ENCODE measurements at places on chromosomes 3 and 15.

DNA sequence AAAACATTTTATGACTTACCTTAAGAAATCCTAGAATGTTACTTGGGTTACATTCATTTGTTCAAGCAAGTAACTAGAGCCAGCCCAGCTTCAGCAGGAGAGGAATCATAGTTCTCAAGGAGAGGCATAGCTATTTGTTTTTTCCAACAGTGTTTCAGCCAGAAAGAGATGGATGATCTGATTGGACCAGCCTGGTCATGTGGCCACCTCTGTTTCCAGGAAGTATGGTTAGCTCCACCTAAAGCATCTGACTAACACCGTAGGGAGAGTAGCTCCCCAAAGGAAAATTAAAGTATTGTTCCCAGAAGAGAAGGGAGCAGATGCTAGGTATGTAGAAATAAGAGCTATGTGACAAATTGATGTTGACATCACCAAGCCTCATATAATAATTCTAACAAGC, 417.1 kb downstream of the TAFA4 start:
- DNase-seq = no peak

DNA sequence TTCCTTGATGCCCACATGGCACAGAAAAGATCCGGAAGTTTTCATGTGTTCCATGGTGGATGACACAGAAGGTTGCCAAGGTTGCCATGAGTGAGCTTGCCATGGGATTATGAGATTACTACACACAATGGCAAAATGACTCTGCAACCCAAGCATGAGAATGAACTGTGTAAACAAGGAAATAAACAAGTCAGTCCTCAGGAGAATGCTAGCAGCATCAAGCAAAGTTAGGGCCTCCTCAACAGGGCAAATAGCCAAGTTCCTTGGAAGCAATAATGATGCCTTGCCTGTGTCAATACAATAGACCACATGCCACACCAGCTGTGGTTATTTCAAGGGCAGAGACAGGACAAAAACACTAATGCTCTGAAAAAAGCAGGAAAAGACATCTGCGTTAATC, 41.8 kb downstream of the AQR start:
- DNase-seq = no peak

DNA sequence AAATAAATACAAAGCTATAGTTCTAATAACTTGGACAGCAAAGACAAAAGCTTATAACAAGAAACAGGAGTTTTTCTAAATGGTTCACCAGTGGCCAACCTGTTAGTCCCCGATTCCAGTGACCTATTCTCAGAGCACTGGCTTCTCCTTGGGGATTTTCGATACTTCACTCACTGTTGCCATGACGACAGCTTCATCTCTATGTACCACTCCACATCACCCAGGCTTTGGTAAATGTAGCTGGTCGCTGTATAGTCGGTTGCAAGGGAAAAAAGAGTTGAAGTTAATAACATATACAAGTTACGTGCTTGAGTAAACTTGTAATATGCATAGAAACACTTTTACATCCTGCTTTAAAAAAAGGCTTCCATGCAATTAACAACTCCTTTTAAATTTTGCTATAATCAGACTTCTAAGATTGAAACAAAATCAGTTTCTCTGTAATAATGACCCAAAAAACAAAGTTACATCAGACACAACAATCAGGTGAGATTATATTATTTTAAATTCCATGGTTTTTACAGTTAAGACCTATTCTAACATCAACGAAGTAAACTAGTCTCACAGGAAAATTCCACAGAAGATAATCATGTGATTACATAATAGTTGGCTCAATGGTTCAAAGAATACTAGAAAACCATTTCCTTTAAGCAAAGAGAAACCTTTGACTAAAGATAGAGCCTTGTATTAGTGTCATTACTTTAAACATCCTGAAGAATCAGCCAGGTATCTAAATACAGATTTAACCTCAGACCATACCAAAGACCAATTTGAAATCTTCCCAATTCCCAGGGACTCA, 2.9 kb downstream of the CCNL1 start:
- DNase-seq = no peak

DNA sequence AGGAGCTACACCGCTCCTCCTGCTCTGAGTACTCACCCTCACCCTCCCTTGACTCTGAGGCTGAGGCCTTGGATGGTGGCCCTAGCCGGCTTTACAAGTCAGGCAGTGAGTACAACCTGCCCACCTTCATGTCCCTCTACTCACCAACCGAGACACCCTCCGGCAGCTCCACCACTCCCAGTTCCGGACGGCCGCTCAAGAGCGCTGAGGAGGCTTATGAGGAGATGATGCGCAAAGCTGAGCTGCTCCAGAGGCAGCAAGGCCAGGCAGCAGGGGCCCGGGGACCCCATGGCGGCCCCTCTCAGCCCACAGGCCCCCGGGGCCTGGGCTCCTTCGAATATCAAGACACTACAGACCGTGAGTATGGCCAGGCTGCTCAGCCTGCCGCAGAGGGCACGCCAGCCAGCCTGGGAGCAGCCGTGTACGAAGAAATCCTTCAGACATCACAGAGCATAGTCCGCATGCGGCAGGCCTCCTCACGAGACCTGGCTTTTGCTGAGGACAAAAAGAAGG, 21.2 kb upstream of the APEH start:
- DNase-seq = no peak

- no peak for DNase-seq
Measured at GRCh38 chr15:47802216-47802615, 84.9 kb downstream of the SEMA6D start.

DNA sequence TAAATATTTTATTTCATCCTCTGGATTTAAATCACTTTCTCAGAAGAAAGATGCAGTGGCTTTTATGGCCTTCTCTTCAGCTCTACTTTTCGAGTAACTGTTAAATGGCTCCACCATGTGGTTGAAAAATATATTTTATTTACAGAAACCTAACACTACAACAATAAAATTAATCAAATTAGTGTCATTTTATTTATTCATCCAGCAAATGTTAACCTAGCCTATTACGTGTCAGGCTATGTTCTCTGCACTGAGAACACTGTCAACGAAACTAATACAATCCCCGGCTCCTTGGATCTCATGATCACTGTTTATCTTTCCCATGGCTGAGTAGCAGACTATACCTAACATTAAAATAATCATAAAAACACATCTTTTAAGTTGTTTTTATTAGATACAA, 148.0 kb upstream of the OSTN start:
- DNase-seq = peak; percentile 41

GRCh38 chr3:132407025-132407424, 10.3 kb upstream of the DNAJC13 start:
- DNase-seq = no peak

DNA sequence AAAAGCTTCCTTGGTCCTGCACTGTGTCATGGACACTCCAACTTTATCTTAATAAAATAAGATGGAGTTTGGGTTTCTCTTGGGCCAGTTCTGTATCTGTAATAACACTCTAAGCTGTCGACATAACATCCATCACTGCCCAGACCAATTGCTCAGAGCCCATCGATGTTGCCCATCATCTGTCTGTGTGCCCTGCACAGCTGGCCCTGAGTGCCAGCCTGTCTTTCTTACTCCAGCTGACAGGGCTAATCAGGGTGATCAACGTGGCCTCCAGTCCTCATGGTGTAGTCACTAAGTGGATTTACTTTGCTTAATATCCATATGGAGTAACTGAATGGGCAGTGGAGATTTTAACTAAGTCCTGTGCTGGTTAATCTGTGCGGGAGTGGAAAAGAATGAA, 419.8 kb upstream of the TPM1 start:
- no peak for DNase-seq

DNA sequence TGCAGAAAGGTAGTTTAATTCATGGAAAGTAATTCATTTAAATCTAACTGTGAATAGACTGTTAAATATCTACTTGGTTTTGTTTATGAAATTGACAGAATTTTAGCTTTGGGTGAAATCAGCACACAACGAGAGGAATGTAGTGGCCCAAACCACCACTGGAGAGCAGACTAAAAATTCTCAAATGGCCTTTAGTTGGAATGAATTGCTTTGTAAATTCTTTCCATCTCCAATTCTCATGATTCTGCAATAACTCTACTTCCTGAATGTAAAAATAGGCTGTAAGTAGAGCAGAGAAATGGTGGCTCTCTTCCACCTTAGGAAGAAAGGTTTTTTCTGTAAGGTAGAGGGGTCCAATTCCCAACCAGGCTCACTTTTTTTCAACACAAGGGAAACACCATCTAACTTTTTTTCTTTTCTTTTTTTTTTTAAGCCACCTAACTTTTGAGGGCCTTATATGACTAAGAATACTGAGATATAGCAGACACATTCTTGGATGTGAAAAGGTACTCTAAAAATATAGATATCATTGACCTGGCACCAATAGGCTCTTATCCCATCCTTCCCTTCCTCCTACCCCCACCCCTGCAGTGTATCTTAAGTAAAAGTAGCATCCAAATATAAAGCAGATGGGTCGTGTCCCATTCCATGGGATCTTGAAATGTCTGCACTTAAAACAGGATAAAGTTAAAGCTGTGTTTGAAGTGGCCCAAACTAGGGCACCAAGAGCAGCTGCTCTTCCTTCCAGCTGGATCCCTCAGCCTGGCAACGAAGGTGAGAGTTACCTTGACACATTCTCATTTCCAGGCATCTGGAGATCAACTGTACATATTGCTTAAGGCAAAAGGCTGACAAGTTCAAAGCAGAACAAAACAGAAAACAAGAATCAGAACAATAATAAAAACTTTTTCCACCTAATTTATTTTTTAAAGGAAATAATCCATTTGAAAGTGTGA, 194.1 kb downstream of the TPRG1 start:
- DNase-seq = peak; percentile 54

DNA sequence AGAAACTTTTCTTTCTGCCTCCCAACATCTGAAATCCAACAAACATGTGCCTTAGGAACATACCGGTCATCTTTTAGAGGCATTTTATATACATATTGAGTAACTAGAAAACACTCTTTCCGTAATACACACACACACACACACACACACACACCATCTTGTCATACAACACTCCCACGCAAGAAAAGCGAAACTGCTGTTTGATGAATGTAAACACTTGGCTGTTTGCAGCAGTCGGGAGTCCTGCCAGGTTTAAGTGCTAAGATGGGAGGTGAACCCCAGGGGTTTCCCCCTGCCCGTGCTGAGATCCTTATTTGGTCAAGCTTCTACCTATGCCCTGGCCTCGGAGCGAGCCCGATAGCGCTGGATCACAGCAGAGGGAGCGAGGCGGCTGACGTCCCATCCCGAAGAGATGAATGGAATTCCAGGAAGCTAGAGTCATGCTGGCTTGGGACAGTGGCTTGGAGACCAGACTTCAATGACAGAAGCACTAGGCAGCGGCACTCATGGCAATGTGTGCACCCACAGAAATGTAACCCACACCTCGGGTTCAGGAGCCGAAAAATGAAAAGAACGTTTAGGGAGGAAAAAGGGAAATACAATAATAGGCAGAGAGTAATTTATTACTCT, 1.3 kb upstream of the THBS1 start:
- DNase-seq = no peak

GRCh38 chr3:196016059-196016458, 65.8 kb downstream of the TFRC start:
- no peak for DNase-seq

DNA sequence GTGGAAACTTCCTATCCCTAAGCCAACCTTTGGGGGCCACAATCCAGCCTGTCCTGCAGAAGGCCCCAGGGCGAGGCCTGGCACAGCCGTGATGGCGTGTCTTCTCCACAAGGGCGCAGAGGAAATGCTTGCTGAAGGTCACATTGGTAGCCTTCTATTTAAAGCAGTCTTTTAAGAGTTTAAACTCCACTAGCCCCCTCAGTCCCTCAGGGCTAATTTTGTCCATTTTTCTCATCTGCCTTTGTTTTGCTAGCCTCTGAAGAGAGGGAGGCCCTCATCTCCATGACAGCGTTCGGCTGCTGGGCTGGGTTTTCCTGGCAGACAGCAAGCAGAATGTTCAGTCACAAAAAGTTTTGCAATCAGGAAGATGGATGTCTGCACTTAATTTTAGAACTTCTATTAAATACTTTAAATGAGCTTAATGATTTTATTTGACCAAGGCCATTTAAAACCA, 40.8 kb downstream of the RARB start:
- DNase-seq = no peak

DNA sequence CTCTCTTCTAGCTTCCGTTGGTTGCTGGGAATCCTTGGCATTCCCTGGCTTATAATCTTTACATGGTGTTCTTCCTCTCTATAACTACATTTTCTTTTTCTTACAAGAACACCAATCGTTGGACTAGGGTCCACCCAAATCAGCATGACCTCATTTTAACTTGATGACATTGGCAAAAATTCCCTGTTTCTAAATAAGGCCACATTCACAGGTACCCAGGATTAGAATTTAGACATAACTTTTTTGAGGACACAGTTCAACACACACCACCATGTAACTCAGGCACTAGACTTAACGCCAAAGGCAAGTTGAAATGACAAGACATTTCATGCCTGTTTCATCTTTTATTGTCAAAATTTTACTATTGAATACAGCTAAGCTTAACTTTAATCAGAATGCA, 93.0 kb downstream of the NECTIN3 start:
- DNase-seq = no peak

- no peak for DNase-seq
Measured at GRCh38 chr3:115623044-115623868, at the start of gene GAP43. GAP43 (plus strand) TSS chr3:115623510; CDS start chr3:115623690, 180 bp downstream.

GRCh38 chr3:76514836-76515235, 525.1 kb upstream of the ROBO2 start:
- DNase-seq = no peak

- DNase-seq = no peak
Measured at GRCh38 chr3:102511639-102512038, 76.8 kb downstream of the ZPLD1 start.

DNA sequence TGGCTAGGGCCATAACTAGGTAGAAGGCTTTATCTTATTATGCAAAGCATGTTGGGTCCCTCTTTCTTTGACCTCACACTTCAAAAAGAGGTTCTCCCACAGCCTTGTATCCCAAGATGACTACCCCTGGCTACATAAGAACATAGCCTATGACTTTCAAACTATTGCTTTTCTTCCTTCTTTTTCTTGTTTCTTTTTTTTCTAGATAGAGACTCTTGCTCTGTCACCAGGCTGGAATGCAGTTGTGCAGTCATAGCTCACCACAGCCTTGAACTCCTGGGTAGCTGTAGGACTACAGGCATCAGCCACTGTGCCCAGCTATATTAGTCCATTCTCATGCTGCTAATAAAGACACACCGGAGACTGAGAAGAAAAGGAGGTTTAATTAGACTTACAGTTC, 47.2 kb downstream of the DIPK2A start:
- DNase-seq = no peak

DNA sequence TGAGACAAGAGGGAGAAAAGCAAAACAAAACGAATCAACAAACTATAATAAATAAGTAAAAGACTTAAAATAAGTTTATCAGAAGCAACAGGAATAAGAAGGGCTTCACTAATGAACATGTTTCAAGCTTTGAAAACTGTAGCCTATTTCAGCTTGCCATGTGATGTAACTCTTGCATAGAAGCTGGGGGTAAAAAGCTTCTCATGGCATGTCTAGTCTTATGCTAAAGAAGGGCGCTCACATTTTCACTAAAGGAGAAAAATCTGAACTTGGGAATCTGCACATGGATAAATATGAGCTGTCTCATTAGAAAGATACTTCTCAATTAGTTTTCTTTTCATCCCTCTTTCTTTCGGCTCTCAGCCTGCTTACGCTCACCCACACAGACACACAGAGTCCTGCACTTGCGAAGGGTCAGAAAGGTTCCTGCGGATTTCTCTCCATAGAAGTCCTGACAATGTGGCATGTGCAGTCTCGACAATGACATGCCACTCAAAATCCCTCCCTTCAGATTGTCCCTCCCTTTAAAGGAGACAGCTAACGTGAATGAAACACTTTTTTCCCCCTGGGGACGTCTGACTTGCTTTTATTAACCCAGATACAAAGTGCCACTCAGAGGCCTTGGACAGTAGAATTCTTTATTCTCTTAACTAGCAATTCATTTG, 568.9 kb upstream of the NR2F2 start:
- no peak for DNase-seq
